ENCODE measurements at places on chromosomes 3 and 15.

- DNase-seq = no peak
Observed at GRCh38 chr3:125191256-125191655, 21.3 kb downstream of the SLC12A8 start.

- no peak for DNase-seq
Observed at GRCh38 chr15:25736461-25736860, 126.7 kb downstream of the ATP10A start.

GRCh38 chr3:124553178-124553577, 177.1 kb upstream of the UMPS start:
- no peak for DNase-seq

GRCh38 chr3:10873415-10873814, 57.4 kb downstream of the SLC6A11 start:
- no peak for DNase-seq

DNA sequence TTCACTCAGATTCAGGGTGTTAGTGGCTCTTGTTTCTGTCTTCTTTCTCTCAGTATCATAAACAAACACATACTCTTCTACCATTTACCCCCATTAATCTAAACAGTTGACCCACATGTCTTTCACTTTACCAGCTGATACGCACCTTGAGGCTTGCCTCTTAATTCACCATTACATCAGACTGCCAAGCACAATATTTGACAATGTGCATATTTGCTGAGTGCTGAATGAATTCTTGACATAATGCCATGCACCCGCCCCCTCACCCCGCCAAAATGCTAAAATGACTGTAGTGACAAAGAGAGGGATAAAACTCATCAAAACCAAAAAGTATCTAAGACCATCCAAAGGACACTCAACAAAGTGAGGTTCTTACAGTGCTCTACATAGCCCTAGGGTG, 57.4 kb downstream of the NGLY1 start:
- no peak for DNase-seq

DNA sequence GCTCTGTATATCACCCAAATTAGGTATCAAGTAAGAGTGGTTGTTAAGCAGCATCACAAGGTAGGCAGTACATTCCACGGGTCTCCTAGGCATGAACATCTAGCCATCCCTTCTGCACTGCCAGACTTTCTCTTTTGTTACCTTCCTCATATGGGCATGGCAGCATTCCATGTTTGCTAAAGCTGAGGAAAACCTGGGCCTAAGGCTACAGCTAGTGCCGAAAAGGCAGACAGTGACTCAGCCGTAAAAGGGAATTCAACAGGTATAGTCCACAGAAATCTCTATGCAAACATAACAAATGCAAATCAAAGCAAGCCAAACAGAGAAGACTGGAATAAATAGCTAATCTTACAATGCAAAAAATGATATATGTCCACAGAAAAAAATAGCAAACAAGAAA, 645.4 kb downstream of the ZBBX start:
- no peak for DNase-seq

DNA sequence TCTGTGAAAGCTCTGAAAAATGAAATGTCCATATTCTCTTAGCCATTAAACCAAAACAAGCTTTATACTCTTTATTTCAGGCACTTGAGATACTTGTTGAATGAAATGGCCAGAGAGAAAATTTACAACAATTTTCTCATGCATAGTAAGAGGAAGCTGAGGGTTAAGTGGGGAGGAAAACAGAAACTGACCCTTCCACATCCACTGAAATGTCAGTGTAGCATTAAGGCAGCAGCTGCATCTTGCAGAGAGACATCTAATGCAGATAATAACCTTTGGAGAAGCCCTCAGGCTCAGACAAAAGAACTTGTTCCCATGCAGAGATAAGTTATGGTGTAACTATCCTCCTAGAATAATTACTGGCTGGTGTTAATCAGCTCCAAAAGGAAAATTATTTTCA, 34.0 kb downstream of the ZDHHC23 start:
- no peak for DNase-seq

- no peak for DNase-seq
Observed at GRCh38 chr15:84960391-84961113, 21.1 kb upstream of the PDE8A start.

- no peak for DNase-seq
Observed at GRCh38 chr3:103968751-103969150, 1398.0 kb upstream of the ALCAM start.

- no peak for DNase-seq
Observed at GRCh38 chr3:134364061-134364935, 9.9 kb downstream of the AMOTL2 start.

GRCh38 chr3:60178931-60179653, 1072.2 kb downstream of the FHIT start:
- DNase-seq = no peak

- DNase-seq = no peak
Observed at GRCh38 chr3:197007953-197008352, 21.7 kb downstream of the MELTF start.

DNA sequence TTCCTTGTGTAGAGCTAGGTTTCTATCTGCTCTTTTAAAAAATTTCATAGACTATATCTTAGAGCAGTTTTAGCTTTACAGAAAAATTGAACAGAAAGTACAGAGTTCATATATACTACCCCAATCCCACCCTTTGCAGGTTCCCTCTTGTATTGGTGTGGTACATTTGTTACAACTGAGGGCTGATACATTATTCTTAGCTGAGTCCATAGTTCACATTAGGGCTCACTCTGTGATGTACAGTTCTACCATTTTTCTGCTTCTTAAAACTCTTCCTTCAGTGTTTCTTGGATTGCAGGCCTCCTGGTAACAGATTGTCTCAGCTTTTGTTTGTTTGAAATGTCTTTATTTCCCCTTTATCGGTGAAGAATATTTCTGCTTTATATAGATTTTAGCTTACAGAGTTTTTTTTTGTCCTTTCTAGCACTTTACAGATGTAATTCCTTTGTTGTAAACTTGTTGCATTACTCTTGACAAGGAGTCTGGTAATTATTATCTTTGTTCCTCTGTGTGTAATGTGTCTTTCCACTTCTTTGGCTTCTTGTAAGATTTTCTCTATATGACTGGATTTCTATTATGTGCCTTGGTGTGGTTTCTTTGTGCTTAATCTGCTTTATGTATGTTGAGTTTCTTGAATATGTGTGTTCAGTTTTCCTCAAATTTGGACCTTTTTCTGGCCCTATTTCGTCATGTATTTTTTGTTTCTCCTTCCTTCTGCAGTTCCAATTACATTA, 25.3 kb downstream of the MEF2A start:
- DNase-seq = no peak

DNA sequence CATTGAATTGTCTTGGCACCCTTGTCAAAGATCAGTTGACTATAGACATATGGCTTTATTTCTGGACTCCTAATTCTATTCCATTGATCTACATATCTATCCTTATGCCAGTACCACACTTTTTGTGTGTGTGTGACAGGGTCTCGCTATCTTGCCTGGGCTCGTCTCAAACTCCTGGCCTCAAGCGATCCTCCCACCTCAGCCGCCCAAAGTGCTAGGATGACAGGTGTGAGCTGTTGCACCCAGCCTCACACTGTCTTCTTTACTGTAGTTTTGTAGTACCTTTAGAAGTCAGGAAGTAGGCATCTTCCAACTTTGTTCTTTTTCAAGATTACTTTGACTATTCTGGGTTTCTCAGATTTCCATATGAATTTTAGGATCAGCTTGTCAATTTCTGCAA, 24.3 kb downstream of the CDAN1 start:
- DNase-seq = no peak

DNA sequence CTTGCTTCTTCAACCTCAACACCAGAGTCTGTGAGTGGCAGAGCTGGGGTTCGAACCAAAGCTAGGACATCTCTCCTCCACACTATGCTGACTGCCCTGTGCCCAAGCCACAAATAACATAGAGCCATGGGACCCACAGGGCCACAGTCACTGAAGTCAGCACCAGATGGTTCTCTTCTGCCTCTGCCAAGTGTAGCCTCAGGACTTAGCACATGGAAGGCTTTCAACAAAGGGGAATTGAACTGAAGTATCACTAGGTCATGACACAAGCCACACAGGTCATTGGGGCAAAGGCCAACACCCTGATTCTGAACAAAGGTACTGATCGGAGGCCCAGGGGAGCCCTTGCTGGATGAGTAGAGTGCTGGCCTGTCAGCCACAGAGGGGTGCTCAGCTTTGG, 83.6 kb downstream of the BDH1 start:
- DNase-seq = no peak

GRCh38 chr3:4584456-4585249, 91.5 kb downstream of the ITPR1 start:
- DNase-seq = no peak

DNA sequence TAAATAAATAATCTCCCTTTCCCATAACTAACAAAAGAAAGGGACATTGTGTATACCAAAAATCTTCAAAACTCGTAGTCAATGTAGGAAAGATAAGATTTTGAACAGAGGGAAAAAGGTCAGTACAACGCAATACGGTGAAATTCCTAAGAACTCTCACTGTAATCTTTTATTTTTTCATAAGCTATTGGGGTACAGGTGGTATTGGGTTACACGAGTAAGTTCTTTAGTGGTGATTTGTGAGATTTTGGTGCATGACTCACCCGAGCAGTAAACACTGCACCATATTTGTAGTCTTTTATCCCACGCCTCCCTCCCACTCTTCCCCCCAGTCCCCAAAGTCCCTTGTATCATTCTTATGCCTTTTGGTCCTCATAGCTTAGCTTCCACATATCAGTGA, 718.0 kb downstream of the TBL1XR1 start:
- no peak for DNase-seq

DNA sequence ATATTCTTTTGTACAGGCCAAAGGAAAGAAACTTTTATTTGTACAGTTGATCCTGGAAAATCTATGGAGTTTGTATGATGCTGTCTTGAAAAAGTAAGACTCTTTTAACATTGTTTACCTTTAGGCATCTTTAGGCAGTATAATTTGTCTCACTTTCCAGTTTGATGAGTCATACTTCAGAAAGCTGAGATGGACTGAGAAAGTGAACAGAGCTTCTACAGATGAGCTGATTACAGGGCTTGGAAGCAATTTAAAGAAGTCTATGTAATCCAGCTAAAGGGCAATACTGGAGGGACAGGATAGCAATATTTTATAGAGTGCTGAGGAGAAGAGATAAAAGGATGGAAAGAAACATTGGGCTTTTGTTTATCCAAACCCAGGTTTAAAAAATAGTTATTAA, 123.5 kb upstream of the GOLGA6L4 start:
- no peak for DNase-seq

DNA sequence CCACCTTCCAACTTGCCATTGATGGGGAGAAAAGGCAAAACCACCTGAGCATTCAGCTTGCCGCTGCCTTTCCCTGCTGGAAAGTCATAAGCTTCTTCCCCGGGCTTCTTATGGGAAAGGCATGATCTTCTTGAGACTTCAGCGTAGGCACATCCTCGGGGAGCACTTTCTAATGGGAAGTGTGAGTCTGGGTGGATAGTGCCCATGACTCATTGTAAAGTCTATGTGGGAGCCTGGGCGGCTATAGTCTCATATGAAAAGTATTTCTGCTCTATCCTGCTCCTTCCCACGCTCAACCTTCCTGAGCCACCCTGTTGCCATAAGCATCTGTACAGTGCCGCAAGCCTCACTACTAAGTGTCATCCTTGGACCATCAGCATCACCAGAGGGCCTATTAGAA, 309.9 kb upstream of the THBS1 start:
- no peak for DNase-seq

DNA sequence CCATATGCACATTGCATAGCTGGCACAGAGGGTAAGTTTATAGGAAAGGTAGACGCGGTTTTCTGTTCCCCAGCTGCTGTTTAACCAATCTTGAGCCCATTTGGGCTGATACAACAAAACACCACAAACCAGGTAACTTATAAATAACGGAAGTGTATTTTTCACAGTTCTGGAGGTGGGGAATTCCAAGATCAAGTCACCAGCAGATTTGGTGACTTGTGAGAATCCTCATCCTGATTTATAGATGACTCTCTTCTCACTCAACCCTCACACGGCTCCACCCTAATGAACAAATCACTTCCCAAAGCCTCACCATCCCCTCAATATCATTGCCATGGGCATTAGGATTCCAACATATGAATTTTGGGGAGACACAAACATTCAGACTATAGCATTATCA, 694.4 kb upstream of the NR2F2 start:
- no peak for DNase-seq

- DNase-seq = no peak
Observed at GRCh38 chr15:45469441-45469840, 53.1 kb downstream of the SLC30A4 start.
